Stimulated activated CD4-positive, alpha-beta T cell treated with anti-CD3 and anti-CD28 coated beads, Interleukin-12 subunit alpha, Interleukin-12 subunit beta, amount 100 ng/mL, for 24 hours (primary cell): ENCODE measurements at places on chromosomes 11 and 22.
A peak's percentile ranks its signal among the peaks of the same experiment; 100 is the strongest.

DNA sequence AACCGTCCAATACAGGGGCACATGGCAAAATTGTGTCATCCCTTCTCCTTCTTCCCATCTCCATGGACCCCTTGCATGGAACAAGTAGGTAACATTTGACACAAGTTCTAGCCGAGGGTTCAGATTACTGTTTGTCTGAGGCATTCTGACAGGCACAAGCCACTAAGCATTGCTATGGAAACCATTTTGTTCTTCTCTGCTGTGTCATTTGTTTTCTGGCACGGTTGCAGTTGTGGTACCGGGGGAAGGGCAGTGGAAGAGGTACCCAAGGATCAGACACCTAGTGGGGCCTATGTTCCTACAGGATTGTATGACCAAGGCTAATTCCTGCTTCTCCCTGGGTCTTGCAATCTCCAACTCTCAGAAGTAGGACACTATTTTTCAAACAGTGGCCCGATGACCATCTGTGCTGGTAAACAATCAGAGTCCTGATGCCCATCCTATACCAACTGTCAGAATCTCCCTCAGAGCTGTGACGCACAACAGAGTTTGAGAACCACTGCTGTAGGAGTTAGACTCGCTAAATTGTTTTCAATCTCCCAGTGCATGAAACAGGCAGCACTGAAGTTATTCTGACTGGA is 69.3 kb downstream of the KCNC1 start:
- no peak for DNase-seq

DNA sequence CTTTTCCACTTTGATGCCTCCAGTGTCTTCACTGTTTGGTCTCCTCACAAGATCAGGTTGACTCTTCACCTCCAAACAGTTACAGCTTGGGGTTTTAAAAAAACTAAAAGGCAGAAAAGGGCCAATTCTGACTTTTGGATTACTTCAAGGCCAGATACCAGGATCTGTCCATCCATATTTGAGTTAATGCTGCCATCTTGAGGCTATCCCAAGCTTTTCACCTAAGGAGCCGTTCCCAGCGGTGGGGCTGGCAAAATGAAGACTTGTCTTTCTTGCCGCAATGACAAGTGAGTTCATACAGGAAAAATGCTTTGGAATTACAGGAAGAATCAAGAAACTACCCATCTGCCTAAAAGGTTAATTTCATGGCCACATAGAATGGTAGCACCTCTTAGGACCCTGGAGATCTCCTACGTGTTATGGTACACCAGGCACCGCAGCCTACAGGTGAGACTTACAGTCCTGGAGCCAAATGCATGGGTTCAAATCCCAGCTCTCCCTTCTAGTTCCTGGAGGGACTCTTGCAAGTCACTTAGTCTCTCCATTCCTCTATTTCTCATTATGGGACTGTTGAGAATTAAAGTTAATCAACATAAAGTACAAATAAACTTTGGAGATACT is 6.0 kb upstream of the OR5B21 start:
- DNase-seq, result no peak

- DNase-seq, result no peak
Measured at GRCh38 chr11:7691759-7692350, 14.4 kb downstream of the OVCH2 start.

- DNase-seq, result peak; percentile 21
Measured at GRCh38 chr11:125874556-125875124, 12.8 kb upstream of the HYLS1 start.

GRCh38 chr11:19220903-19221724 is 19.3 kb upstream of the CSRP3 start:
- no peak for DNase-seq

- DNase-seq, result no peak
Measured at GRCh38 chr22:38833061-38833460, 10.8 kb downstream of the NPTXR start.

DNA sequence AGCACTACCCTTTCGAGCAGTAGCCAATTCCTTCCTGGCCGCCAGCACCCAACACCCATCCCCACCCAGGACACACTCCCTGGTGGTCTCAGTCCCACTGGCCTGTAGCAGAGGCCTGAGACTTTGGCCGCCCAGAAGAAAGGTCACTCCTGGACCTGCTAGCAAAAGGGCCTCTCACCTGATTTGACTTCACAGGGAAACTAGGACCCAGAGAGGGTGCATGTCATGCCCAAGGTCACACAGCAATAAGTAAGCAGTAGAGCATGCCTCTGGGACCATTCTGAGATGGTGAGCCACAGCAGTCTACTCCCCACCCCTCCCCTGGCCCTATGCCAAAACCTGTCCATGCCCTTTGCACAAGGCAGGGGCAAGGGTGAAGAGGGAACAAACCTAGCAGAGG is 7.3 kb downstream of the ARRB1 start:
- DNase-seq, result no peak

DNA sequence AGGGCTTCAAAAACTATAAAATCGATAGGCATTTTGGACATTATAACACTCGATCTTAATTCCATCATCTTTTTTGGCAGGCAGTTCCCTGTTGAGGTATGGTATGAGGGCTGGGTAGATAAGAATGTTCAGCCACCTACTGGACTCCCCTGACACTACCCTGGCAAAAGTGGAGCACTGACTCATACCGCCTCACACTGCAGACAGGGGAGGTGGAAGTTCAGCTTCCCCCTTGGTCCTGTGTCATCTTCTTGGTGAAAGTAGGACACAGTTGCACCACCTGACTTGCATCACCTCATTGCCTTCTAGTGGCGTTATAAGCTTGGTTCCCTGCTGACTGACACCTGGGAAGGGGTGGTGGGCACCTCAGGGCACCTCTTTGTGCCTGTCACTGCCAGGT is 30.4 kb downstream of the PAAF1 start:
- DNase-seq, result no peak

GRCh38 chr11:61679893-61680621 is at the start of gene DAGLA:
Gene DAGLA, plus strand, starts transcription at chr11:61680391. Its CDS starts 39,765 bp downstream, at chr11:61720156.
- peak; percentile 63 for DNase-seq

GRCh38 chr11:57556041-57556440 is 11.4 kb downstream of the UBE2L6 start:
- DNase-seq, result no peak

DNA sequence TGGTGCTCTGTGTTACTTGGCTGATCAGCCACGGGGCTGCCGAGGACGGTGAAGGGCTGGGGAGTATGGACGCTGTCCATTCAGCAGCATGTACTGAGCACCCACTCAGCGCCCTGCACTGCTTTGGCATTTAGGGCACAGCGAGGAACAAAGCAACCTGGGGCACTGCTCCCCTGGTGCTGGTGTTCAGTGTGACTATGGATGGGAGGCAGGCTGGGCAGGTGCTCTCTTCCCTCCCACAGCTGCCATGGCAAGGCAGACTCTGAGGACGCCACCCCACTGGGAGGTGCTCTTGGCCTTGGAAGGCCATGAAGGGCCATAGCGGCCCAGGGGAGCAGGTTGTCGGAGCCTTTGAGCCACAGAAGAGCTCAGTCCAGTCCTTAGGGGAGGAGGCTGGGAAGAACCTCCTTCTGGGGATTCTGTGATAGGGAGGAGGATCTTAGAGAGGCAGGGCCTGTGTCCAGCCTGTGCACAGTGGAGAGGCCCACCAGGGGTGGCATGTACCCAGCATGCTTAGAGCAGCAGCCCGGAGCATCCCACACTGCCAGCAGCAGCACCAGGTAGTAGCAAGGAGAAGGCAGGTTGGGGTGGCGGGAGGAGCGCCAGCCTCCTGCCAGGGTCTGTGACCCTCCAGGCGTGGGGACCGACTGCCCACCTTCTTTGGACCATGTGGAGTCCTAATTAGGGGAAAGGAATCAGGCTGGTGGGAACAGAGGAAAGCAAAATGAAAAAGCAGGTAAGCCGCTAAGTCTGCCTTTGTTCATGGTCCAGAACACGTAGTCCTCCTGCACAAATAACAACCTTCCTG is 141.8 kb downstream of the MPPED1 start:
- no peak for DNase-seq

DNA sequence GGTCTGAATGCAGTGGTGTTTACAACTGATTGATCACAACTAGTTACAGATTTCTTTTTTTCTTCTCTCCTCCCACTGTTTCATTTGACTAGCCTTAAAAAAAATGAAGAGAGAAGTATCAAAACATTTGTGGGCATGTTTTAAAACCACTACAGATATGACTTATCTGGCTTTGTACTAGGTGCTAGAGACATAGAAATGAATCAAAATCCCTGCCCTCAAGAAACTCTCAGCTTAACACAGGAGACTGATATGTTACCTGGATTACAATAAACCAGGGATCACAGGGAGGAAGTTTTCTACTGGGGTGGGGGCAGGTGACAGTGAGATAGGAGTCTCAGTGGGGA is 25.2 kb upstream of the CTR9 start:
- DNase-seq, result no peak

- DNase-seq, result no peak
Measured at GRCh38 chr11:105705786-105706530, 96.1 kb downstream of the GRIA4 start.

GRCh38 chr22:50498322-50498890 is 9.1 kb downstream of the LMF2 start:
- DNase-seq, result peak; percentile 30

DNA sequence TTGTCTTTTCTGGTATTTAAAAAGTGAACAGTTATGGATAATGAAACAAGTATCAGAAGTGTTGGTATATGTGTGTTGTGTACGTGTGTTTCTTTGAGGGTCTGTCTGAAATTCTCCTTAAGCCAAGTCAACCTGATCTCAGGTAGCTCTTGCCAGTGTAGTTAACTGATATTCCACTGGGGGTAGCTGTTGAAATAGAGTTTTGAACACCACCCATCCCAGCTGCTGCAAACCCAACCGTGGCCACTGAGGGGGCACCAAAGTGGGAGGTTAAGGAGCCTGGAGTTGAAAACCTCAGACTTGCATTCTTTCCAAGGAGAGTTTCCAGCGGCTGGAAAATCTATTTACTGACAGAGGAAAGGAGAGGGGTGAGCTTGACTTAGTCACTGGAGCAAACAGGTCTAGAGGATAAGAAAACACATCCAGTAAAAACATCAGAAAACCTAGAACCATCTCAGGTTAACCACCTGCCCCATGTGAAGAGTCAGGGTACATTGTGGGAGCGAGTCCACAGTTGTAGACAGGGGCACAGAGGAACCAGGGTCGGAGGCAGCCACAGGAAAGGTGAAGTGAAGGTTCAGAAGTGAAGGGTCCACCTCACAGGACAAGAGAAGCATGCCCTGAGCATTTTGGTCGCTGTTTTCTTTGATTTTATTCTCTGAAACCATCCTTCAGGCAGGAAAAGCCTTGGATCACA is 8.8 kb upstream of the CUL5 start:
- DNase-seq, result no peak

- DNase-seq, result no peak
Measured at GRCh38 chr11:16086229-16086819, 270.0 kb downstream of the SOX6 start.

- DNase-seq, result no peak
Measured at GRCh38 chr22:29093501-29094300, 20.9 kb downstream of the KREMEN1 start.

GRCh38 chr11:70536051-70536877 is 137.9 kb downstream of the CTTN start:
- DNase-seq, result no peak

DNA sequence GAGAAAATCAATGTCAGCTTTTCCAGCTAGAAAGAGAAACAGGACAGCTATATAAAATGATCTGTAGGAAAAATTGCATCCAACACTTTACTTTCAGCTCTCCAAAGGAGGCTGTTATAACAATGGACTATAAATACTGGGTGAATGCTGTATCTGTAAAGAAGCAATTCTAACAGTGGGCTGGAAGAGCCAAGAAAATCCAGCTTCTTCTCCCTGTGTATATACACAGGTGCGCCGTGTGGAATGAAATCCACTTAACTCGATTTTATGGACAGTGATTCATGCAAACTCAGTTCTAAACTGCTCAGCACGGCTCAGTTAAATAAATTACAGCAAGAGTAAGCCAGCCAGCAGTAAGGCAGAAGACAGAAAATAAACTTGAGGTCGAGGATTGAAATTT is 32.5 kb upstream of the LMO2 start:
- no peak for DNase-seq

- DNase-seq, result no peak
Measured at GRCh38 chr11:86781546-86781945, 18.8 kb upstream of the PRSS23 start.

DNA sequence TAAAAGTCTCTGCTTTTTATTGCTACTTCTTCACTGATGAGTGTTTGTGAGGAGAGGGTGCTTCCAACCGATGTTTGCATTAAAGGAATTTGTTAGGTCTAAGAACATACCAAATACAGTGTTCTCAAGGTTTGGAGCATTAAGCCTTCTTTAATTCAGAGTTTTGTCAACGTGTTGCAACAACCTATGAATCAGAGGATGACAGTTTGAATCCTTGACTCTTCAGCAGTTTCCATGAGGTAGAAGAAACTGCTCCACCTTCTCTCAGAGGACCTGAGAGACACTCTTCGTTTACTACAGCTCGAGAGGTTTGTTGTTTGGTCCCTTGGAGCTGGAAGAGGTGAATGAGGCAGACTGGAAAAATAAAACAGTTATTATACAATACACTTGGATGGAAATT is 55.7 kb downstream of the NCAM1 start:
- no peak for DNase-seq

- peak; percentile 59 for DNase-seq
Measured at GRCh38 chr22:50529897-50530579, at the start of gene TYMP. Gene TYMP, minus strand, starts transcription at chr22:50530012. Its CDS starts 303 bp downstream, at chr22:50529709.

DNA sequence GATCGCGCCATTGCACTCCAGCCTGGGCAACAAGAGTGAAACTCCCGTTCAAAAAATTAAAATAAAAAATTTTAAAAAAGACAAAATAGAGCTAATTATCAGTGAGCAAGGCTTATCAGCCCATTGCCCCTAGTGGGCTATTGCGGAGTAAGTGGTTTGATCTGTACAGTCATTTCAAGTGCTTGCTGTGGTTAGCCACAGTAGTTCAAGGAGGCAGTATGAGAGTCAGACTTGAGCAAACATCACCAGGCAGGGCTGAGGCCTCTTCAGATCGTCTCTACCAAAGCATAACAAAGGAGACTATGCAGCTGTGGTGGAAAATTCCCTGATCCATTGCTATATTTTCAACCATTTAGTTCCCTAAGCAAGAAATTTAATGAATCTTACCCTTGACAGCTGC is 4.3 kb upstream of the SBF2 start:
- DNase-seq, result no peak

DNA sequence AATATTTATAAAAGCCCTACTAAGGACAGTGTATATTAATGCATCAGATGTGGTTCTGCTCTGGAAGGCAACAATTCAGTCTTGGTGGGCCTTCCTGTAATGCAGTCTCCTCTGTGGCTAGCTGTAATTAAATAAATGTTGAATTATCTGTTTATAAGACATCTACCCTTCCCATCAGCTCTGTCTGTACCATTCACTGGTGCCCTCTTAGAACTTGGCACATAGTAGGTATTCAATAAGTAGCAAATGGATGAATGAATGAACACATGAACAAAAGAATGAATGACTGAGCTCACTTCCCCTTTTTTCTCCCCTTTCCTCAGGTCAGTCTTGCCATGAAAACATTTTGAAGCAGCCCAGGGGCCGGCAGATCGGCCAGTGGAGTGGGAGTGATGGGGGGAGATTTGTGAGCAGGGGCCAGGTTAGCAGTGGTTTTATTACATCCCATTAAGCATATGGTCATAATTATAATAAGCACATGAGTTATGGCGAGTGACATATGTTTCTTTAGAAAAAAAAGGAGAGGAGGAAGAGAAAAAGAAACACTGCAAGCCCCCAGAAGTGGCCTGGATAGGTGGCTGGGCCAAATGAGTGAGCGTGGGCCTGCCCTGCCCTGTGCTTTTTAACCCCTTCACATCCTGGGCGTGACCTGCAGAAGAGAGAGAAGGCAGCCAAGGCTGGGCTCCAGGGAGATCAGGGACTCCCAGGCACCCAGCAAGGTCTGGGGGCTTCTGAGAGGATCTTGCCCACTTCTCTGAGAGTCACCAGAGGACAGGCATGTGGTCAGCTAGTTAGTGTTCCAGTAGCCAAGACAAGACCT is 48.6 kb upstream of the CD82 start:
- DNase-seq, result no peak
